Activated naive CD4-positive, alpha-beta T cell treated with anti-CD3 and anti-CD28 coated beads, Interleukin-2, amount 50 U/mL, for 72 hours (primary cell): ENCODE measurements at places on chromosomes 12 and 14.
A peak's percentile ranks its signal among the peaks of the same experiment; 100 is the strongest.

DNA sequence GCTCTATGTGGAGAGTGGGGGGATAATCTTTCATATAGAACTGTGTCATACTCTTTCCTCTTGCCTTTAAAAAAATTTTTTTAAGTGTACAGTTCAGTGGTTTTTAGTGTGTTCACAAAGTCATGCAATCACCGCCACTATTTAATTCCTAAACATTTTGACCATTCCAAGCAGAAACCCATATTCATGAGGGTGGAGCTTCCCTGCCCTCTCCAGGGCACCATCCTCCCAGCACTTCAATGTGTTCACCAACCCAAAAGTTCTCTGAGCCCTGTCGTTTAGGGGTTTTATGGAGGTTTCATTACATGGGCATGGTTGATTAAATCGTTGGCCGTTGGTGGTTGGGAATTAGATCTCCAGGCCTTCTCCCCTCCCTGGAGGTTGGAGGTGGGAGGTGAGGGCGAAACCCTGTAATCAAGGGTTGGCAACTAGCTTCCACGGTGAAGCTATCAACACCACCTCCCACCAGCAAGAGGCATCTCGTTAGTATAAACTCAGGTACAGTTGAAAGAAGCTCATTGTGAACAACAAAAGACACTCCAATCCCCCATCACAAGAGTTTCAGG lies 42.8 kb upstream of the WNK1 start:
- no peak for DNase-seq

GRCh38 chr14:54173802-54174201 lies 217.2 kb upstream of the BMP4 start:
- no peak for DNase-seq

DNA sequence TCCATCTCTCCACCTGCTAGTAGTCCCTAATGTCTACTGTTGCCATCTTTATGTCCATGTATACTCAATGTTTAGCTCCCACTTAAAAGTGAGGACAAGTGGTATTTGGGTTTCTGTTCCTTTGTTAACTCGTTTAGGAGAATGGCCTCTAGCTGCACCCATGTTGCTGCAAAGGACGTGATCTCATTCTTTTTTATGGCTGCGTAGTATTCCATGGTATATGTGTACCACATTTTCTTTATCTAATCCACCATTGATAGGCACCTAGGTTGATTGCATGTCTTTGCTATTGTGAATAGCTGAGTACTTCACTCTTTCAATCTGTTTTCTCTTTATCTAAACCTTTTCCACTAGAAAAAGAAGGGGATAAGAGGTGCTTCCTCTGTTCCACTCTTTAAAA lies 130.0 kb downstream of the TMEM117 start:
- DNase-seq = no peak

DNA sequence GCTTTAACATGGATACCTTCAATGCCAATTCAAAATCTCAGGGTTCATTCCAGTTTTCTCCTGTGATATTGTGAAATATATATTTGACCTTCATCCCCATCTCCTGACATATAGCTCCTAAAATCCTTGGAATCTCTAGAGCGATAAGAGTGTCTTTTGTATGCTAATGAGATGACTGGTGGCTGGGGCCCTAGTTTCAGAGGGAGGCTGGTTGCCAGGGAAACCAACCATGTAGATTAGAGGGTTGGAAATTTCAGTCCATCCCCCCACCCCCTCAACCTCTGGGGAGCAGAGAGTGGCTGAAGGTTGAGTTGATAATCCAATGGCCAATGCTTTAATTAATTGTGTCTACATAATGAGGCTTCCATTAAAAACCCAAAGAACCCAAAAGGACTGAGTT lies 59.4 kb downstream of the SDR9C7 start:
- DNase-seq = no peak

DNA sequence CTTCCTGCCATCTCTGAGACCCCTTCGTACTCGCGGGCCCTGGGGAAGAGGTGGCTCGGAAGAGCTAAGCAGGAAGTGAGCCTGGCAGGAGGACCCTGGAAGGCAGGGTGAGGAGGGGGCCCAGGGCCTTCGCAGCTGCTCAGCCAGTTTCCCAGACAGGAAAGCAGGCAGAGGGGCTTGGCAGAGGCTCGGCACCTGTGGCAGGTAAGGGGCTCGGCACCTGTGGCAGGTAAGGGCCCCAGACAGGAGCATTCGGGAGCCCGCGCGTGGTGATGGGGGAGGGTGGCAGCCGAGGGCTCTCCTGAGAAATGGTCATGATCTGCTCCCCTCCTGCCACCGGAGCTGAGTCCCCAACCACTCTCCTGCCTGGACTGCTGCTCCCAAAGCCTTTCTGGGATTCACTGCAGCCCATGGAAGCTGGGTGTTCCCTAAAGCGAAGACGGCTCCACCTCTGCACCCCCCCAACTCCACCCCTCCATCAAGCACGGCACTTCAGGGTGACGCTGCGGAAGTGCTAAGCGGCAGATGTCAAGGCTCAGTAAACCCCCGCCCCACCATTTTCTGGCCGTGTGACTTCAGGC lies 63.2 kb downstream of the PRIMA1 start:
- no peak for DNase-seq

- no peak for DNase-seq
These were observed 60.8 kb downstream of the ANO2 start for GRCh38 chr12:5884285-5884684.

DNA sequence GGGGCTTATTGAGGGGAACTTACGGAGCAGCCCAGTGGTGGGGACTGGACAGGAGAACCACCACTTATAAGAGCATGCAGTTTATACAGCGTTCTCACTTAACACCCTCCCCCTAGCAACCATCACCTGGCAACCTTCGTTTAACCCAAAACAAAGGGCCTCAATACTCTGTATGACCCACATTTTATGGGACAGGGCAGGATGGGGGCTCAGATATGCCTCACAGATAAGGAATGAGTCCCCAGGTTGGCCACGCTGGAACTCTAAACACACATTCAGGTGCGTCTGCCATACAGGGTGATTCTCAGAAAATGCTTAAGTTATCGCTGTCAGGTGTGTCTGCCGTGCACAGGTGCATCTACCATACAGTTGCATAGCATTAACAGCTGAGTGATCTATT lies 99.2 kb downstream of the GCH1 start:
- no peak for DNase-seq

GRCh38 chr12:65937161-65937641 lies 112.9 kb downstream of the HMGA2 start:
- no peak for DNase-seq

- no peak for DNase-seq
These were observed 39.3 kb upstream of the TMCC3 start for GRCh38 chr12:94689646-94690036.

DNA sequence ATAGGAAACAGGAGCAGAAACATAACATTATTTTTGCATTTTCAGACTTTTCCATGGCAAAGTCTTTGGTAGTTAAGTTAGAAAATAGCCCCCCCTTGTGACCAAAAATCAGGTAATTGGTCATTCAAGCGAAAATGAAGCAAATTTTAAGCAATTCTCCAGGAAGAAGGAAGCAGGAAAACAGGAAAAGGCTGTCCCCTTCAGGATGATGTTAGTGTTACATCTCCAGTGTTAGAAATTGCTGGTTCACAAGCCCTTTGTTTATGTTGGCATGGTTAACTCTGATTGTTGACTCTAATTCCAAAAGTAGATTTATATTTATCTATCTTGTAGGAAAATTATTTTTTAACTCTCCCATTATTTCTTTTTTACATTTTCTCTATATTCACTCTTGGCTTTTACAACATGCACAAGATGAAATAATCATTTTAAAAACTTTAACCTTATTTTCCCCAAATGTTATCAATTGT lies 18.8 kb upstream of the GAS2L3 start:
- DNase-seq = no peak

DNA sequence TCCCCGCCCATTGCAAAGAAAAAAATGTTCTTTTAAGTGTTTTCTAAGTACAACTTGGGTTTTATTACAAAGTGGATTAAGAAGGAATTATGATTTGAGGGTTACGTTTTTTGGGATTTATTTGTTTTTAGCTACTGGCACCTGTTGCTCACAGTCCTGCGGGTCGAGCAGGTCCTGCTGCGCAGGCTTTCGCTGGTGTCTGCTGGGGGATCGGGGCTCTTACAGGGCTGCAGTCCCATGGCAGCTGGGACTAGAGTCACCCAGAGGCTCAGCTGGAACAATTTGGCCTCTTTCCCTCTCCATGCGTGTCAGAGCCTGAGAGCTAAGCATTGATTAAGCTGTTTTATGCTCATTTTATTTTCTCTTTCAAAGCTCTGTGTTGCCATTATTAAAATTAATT lies 55.6 kb upstream of the DYNC1H1 start:
- no peak for DNase-seq

- no peak for DNase-seq
These were observed 12.3 kb downstream of the SIX1 start for GRCh38 chr14:60636879-60637478.

DNA sequence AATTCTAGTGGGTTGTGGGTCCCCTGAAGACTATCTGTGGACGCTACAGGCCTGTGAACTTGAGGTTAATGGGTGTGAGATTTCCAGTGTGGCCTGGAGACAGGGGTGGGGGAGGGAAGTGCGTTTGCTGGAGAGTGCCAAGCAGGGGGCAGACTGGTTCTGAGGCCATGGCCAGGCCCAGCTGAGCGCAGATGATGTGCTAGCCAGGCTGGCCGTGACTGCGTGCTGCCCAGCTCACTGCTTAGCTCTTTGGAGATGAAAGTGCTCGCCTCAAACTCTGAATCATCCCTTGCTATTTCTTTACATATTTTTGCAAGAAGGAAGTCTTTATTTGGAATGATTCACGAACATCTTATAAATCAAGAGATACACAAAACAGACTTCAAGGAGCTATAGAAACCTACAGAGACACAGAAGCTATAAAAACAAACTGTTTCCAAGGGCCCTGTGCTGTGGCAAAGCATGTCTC lies 75.2 kb upstream of the PLEKHG3 start:
- no peak for DNase-seq

DNA sequence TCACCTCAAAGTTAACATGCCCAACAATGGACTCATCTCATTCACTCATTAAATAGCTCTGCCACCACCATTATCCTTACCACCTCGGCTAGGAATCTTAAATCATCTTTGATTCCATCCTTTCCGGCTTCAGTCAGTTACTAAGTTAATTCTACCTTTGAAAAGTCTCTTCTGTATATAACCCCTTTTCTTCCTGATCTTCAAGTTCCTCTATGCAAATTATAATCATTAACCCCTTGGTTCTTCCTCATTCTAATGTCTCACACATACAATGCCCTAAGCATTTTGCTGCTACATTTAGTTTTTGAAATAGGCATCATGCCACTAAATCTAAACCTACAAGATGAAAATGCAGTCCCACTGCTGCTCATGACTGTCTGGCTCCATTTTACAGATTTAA lies 51.6 kb downstream of the ATP2B1 start:
- DNase-seq = no peak

DNA sequence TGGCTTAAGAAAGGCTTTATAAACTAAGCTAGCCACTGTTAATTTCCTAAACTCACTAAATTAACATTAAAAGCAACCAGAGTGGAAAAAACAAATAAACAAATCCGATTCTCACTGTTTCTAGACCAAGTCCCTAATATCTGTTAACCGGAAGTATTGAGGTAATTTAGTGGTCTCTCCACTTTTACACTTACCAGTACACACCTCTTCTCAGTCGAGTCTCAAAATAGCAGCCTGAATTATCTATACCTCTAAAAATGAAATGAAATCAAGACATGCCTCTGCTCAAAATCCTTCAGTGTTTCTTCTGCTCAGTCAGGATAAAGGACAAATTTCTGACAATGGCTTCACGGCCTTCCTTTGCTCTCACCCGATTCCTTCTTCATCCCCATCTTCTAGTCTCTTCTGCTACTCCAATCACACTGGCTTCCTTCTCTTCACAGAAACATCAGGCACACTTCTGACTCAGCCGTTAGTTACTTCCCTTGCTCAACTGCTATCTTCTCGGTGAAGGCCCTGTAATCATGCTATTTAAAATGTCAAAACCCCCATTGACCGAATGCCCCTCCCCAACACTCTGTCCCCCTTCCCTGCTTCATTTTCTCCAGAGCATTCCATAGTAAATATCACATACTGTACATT lies 161.3 kb downstream of the KITLG start:
- no peak for DNase-seq

GRCh38 chr14:65167072-65167645 lies 64.8 kb upstream of the MAX start:
- DNase-seq = no peak

GRCh38 chr12:7068240-7068993 lies 7.9 kb downstream of the C1S start:
- DNase-seq = no peak

DNA sequence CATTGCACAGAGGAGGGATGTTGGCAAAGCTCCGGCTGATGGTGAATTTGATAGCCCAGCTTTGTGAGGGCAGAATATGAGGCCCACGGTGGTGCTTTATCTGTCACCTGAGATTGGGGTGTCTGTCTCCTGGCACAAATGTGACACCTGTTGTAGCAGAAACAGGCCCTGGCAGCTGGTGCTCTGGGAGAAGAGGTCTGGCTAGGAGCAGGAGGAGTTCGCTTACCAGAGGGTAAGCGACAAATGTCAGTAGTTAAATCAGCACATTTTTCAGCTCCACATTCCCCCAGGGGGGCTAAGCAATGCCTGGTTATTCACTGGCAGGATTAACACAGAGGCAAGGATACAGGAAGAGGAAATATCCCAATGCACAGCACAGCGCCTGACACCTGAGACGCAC lies 71.1 kb downstream of the B4GALNT3 start:
- DNase-seq = no peak

DNA sequence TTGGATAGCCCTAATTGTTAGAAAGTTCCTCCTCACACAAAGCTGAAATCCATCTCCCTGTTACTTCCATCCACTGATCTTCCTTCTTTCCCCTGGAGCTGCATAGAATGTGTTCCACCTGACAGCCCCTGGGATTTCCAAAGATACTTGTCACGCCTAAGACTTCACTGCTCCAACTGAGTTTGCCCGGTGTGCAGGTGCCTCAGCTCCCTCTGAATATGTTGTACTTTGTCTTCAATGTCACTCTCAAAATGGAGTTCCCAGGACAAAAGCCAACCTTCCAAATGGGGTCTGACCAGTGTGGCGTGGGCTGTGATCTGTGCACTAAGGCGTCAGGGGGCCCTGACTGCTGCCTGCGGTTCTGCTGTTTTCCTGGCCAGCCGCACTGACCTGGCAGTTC lies 42.8 kb downstream of the CACNA2D4 start:
- no peak for DNase-seq

- no peak for DNase-seq
These were observed 32.6 kb upstream of the DHRS7 start for GRCh38 chr14:60197629-60198303.

DNA sequence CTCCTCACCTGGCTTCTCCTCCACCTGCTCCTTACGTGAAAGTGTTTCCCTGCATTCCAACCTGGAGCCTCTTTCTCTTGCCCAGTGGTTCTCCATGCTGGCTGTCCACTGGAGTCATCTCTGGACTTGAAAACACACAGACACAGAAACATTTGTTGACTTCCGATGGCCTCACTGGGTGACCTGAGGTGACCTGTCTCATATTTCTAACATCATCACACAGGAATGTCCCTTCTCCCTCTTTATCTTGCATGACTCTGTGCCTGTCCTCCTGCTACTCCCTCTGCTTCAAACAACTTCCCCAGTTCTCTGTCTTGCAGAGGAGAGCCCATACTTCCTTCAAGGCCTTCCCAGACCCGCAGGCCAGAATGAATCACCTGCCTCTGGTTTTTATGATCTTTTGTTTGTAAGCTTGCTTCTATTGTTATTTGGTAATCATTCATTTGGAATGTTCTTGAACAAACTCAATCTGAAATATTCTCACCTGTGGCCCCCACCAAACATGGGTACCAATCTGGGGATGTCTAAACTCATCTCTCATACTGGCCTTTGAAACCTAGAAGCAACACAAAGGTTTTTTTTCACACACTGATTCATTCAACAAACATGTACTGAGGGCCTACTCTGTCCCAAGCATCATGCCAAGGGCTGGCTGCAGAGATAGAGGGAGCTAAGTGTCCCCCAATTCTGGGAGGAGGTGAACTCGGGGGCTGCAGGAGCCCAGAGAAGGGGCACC lies 9.7 kb upstream of the RIN3 start:
- peak; percentile 11 for DNase-seq
